ENCODE measurements at places on chromosomes 3 and 15.

- no peak for DNase-seq
Observed at GRCh38 chr3:77179762-77180161, 139.9 kb downstream of the ROBO2 start.

GRCh38 chr3:174540116-174540908 is 318.8 kb upstream of the NAALADL2 start:
- DNase-seq, result no peak

- no peak for DNase-seq
Observed at GRCh38 chr15:65183865-65184159, 1.3 kb downstream of the CLPX start.

GRCh38 chr3:170205302-170205701 is 16.9 kb upstream of the PRKCI start:
- DNase-seq, result no peak

DNA sequence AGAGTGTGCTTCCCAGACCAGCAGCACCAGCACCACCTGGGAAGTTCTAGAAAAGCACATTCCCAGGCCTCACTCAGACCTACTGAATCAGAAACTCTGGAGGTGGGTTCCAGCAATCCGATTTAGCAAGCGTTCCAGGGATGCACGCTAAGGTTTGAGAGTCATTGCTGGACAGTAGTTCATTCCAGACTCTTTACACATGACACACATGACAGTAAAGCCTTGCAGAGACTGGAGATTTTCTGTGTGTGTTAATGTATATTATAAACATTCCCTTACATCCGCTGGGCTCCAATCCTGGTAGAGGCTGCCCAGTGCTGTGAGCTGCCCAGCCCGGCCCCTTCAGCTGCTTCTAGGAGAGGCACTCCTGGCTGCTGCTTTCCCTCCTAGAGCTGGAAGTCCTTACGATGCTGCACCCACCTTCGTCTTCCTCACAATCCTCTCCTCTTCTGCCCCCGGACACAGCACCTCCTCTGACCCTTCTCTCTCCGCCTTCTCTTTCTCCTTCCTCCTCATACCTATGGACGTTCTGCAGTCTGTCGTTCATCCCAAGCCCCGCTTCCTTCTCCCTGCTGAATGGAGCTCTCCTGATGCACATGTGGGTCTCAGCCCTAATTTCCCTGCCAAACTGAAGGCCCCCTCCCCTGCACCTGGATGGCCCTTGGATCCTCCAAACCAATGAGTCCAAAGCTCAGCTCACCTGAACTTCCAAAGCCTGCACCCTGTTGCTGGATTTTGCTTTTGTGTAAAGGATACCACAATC is 44.4 kb downstream of the ITGA11 start:
- DNase-seq, result no peak

GRCh38 chr3:188901671-188902287 is 270.0 kb upstream of the TPRG1 start:
- no peak for DNase-seq

- no peak for DNase-seq
Observed at GRCh38 chr15:88656760-88657221, 18.0 kb downstream of the ISG20 start.

DNA sequence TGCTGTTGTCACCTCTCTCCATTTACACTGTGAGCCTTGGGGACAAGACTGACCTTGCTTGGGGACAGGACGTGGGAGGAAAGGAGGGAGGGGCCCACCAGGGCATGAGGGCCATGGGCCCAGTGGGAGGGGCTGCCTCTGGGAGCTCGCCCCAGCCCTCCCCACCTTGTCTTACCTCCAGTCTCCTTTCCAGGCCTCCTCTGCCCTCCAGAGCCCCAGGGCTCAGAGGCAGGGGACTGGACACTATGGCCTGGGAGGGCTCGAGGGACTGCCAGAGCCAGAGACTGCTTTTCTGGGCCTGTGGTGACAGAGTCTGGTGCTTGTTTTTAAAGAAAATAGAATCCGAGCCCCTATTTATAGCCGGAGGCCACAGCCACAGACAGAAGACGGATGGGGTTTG is 10.2 kb downstream of the CSPG4 start:
- DNase-seq, result no peak

- DNase-seq, result peak; percentile 89
Observed at GRCh38 chr3:194134757-194135515, 1.0 kb upstream of the HES1 start.

DNA sequence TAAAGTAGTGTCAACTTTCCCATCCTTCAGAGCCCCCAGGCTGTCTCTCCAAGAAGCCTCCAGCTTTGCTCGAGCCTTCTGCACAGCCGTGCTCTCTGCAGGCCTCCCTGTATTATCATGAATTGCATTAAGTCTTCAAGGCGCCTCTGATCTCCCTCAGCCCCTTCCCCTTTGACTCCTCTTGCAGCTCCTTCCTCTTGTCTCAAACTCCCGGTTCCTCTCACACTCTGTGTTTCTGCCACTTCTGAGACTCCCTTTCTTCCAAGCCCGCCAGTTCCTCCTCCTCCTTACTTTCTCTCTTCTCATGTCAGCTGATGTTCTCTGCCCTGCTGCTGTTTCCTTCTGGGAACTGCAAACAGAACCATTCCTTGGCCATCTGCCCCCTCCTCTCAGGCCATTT is 418.8 kb downstream of the EPHB1 start:
- no peak for DNase-seq

DNA sequence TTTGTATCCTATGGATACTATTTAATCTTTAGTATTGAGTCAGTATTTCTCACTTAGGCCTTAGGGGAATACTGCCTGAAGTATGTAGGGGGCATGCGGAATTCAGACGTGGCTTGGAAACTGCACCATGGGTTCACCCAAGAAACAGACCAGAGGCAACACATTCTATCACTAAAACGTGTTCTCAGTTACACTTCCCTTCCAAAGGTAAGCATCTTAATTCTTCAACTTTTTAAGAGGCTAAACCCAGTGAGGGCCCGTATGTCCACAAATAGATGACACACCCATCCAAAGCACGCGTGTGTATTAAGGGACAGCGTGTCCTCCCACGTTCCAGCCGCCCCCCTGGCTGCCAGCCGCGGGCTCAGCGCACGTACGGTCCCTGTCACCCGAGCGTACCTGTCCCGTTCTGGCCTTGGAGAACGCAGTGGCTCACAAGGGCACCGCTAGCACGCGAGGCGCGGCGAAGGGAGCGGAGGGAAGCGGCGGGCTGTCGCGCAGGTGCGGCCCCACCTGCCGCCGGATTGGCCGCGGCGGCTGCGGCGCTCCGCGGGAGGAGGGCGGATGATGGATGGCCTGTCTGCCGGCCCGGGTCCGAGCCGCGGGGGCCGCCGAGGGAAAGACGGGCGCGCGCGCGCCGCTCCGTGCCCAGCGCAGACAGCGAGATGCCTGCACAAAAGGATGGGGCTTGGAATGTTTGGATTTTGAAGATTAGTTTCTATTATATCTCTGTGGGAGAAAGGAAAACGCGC is 1003.9 kb upstream of the NR2F2 start:
- DNase-seq, result no peak

GRCh38 chr3:49028298-49028672 is 913 bp downstream of the IMPDH2 start:
- DNase-seq, result no peak

GRCh38 chr3:22244761-22245521 is 493.9 kb upstream of the ZNF385D start:
- DNase-seq, result peak; percentile 94

DNA sequence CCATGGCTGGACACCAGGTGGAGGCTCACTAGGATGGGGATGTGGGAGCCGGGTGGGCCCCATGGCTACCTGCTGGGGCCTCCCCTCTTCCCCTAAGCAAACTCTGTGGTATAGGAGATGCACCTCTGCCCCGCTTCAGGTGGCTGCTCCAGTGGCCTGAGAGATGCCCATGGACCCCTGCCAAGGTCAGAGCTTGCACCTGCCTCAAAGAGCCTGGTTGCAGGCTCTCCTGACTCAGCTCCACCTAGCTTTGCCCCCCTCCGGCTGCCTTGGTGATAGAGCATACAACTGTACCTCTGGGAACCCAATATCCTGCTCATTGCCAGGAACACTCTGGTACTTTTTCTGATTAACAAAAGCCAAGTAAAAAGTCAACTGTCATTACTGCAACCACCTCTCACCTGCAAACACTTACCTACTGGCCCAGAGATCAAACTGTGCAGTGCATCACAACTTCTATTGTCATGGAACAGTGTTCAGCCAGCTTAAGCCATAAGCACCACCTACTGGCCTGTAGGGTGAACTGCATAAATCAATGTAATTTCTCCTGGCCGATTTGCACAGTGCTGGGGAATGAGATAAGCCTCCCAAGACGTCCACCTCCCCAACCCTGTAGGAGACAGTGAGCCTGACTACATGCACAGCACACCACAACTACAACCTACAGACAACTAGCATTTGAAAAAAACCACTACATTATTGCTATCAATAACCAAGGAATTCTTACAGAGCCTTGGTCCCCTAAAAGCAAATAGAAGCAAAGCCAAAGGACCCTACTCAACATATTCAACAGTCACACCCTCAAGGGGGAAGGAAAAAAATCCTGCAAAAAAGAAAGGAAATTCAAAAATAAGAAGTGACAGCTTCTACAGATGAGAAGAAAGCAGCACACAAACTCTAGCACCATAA is 352.4 kb upstream of the ARHGEF26 start:
- DNase-seq, result peak; percentile 23

DNA sequence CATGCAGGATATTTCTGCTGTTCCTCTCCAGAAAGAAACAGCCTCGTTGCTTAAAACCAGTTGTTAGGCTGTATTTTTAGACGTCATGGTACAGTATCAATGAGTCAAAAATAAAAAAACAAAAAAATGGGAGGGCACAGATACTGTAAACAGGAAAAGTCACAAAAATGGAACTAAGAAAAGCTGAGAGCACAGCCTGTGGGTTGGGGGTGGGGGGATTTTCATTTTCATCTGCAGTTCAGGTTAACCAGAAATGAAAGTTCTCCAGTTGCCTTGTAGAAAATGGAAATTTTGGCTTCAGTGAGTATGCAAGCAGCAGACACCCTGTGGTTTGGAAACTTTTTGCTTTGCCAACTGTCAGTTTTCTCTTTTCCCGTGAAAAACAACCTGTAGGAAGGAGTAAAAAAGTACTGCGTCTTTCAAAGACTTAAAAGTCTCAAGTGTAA is 59.0 kb downstream of the FRMD4B start:
- no peak for DNase-seq

DNA sequence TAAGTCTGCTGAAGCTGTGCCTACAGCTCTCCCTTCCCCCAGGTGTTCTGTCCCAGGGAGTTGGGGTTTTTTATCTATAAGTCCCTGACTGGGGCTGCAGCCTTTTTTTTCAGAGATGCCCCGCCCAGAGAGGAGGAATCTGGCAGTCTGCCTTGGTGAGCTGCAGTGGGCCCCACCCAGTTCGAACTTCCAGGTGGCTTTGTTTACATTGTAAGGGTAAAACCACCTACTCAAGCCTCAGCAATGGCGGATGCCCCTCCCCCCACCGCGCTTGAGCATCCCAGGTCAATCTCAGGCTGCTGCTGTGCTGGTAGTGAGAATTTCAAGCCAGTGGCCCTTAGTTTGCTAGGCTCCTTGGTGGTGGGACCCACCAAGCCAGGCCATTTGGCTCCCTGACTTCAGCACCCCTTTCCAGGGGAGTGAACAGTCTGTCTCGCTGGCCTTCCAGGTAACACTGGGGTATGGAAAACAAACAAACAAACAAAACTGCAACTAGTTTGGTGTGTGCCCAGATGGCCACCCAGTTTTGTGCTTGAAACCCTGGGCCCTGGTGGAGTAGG is 189.4 kb downstream of the MFSD1 start:
- no peak for DNase-seq

GRCh38 chr3:193407112-193407511 is 28.6 kb upstream of the ATP13A5 start:
- no peak for DNase-seq

DNA sequence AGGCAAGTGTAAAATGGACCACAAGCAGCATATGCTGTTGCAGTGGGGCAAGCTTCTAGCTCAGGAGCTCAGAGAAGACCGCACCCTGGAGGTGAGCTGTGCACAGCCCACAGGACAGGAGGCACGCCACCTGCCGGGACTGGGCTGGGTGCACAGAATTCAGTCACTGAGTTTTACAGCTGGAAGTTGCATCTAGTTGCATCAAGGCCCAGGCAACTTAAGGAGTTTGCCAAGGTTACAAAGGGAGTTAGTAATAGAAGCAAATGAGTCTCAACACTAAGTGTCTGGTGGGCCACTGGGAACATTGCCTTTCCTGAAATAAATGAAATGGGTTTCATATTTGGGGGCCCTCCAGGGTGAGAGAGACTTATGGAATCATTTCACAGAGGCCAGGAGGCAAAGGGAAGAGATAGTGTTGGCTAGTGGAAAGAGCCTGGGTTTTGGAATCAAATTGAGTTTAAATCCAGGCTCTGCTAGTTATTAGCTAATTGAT is 36.0 kb upstream of the TIMP4 start:
- no peak for DNase-seq

DNA sequence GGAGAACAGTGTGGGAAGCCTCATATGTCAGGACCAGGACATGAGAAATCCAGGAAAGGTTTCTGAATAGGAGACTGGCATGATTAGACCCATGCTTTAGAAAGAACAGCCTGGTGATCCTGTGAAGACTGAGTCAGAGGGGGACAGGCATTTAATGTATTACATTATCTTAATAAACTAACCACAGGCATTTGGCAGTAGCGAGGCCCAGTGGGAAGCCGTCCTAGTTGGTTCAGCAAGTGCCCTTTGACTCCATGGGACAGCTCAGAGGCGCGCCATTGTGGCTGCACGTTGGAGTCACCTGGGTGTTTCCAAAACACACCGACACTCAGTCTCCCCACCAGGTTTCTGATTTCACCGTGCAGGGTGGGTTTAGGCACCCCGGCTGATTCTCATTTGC is 90.5 kb upstream of the DGKG start:
- DNase-seq, result peak; percentile 24

- no peak for DNase-seq
Observed at GRCh38 chr15:74041311-74041756, 41.0 kb downstream of the GOLGA6A start.

GRCh38 chr15:37516621-37517020 is 416.3 kb upstream of the MEIS2 start:
- DNase-seq, result no peak

- no peak for DNase-seq
Observed at GRCh38 chr3:64431526-64432091, 206.3 kb upstream of the PRICKLE2 start.

- no peak for DNase-seq
Observed at GRCh38 chr3:184553385-184553784, 8.2 kb upstream of the EPHB3 start.

DNA sequence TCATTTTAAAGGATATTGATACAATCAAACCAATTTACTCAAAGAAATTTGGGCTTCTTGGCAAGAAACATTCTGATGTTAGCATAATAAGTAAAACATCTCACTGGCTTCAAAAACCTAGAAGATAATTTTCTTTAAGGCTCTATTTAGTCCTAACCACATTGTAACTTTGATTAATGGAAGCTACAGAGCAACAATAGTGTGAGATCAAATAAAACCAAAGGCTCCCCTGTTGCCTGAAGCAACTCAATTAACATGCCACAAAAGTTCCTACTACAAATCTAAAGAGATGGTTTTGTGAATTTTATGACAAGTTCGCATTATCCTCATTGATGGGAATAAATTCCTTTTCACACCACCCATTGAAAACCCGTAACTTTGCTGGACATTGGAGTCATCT is 5.9 kb downstream of the DPH6 start:
- peak; percentile 58 for DNase-seq

GRCh38 chr3:29536016-29536758 is 255.3 kb downstream of the RBMS3 start:
- no peak for DNase-seq

- DNase-seq, result no peak
Observed at GRCh38 chr3:185089343-185089742, 63.5 kb downstream of the C3orf70 start.

Measured in GM04504 (cell line).